ENCODE measurements at places on chromosomes 2 and 18.

GRCh38 chr2:190137561-190137960, 75.0 kb upstream of the MSTN start:
- peak; percentile 16 for DNase-seq

GRCh38 chr2:151614606-151615306, 119.5 kb downstream of the NEB start:
- DNase-seq = no peak

GRCh38 chr18:14925281-14925709, 177.3 kb downstream of the ANKRD30B start:
- DNase-seq = no peak

GRCh38 chr2:188403676-188404075, 112.0 kb downstream of the GULP1 start:
- no peak for DNase-seq

- no peak for DNase-seq
Measured at GRCh38 chr18:27778925-27779324, 398.0 kb downstream of the CDH2 start.

DNA sequence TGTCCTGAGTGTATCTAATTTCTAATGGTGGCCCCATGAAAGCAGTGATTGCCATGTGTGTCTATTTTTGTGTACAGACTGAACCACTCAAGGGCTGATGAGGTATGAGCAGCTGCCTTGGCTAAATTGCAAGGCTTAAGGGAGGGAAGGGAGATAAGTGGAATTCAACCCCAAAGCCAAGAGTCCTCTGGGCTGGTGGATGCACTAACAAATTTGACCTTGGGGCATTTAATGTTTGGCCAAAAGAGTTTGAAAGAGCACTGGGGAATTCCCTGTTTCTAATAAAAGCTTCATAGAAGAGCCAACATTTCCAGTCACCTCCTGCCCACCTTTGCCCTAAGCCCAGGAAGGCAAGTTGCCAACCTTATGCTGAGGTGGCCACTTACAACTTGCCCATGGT, 172.1 kb downstream of the SETBP1 start:
- DNase-seq = no peak

DNA sequence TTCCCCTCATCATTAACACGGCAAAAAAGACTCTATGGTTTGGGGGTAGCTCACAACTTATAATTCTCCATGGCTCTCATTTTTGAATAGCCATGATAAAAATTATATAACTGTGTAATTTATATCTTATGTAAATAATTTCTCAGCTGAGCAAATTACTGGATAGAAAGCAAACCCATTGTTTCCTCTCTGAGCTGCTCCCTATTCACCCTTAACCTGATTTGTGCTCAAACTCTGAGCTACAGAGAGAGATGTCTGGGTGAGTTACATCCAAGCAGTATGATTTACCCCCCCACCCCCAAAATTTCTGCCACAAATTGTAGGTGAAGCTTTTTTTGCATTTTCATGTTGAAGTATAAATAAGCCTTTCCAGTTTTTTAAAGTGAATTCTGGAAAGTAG, 123.7 kb downstream of the TFCP2L1 start:
- no peak for DNase-seq

DNA sequence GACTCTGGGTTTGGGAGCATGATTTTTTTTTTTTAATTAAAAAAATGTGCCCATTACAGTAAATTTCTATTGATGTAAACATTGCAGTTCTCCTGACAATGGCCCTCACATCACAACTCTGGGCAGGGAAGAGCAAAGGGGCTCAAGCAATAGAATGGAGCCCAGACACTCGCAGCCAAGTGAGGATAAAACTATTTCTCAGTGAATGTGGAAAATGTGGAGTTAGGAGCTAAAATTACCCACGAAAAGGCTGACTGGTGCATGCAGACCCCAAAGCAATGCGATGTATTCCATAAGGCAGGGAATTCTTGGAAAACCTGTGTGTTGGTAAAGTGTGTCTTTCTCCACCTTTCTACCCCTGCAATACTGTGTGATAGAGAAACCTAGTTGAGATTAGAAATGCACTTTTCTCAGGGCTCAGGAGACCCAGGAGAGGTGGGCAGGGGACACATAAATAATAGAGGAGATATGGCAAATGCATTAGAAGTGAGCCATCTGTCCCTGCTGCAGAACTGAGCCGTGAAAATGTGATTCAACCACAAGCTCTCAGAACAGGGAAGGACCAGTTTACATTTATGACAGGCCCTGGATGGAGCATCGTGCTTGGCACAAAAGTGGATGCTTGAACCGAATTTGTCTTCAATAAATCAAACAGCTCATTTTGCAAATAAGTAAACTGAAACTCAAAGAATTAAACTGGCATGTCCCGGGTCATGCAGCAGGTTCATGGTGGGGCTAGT, 100.1 kb downstream of the MYCN start:
- no peak for DNase-seq

GRCh38 chr2:174336501-174337336, 2.0 kb downstream of the SP9 start:
- no peak for DNase-seq

- DNase-seq = no peak
Measured at GRCh38 chr2:109422071-109422757, 191.6 kb downstream of the SEPTIN10 start.

- peak; percentile 85 for DNase-seq
Measured at GRCh38 chr2:101435001-101435862, 39.7 kb downstream of the RFX8 start.

GRCh38 chr2:18630941-18631340, 41.6 kb upstream of the NT5C1B start:
- no peak for DNase-seq

DNA sequence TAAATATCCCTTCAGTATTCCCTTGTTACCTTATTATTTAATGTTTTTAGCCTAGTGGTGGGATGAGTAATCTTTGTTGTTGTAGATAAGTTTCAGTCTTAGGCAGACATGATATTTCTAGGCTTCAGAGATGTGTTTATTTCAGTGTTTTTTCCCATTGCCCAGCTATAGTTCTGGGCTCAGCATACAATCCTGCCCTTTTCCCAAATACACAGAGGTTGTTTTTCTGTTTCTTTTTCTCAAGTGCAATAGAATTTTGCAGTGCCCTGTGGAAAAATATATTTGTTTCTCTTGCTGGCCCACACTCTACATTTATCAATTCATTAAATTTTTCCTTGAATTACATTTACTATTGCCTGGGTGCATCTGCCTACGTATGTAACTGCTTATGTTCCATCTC, 321.8 kb downstream of the KCNJ3 start:
- DNase-seq = no peak

GRCh38 chr2:162070228-162070936, 3.6 kb downstream of the DPP4 start:
- no peak for DNase-seq

- DNase-seq = no peak
Measured at GRCh38 chr18:4060427-4061281, 394.5 kb downstream of the DLGAP1 start.

DNA sequence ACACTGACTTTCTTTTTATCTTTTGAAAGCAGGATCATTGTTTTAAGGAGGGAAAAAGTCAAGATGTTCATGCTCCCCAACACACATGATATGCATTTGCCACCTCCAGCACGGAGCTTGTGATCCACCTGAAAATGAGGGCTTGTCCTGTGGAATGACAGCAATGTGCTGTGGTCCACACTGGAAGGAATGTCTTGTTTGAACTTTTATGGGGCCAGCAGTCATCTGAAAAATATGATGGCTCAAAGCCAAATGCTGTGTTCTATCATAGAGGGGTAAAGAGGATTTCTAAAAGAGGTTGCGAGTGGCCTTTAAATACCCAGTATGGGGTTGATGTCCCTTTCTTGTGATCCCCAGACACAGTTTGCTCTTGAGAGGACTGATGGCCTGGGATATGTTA, 226.5 kb upstream of the SPRED2 start:
- DNase-seq = no peak

- no peak for DNase-seq
Measured at GRCh38 chr2:223952280-223952968, 4.8 kb upstream of the MRPL44 start.

GRCh38 chr2:180990794-180991193, 10.4 kb downstream of the UBE2E3 start:
- no peak for DNase-seq

DNA sequence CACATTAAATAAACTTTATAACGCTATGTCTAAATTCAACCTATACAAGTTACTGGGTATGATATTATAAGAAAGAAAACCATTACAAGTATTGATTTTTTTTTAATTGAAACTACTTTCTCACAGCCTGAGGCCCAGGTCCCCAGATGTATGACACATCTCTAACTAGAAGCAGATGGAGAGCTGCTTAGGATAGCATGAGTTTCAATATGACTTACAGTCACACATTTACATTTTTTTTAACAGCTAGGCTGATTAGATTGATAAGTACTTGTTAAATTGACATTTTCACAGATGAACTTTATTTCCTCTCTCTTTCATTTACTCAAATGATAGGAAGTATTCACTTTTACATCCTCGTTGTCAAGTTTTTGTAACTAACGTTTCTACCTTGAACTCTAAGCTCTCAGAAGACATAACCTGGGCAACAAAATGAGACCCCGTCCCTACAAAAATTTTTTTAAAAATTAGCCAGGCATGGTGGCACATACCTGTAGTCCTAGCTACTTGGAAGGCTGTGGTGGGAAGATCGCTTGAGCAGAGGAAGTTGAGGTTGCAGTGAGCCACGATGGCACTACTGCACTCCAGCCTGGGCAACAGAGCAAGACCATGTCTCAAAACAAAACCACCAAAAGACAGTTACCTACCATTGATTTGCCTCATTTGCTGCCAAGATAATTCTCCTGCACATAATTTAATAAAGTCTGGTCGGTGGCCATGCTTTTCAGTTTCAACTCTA, 52.4 kb downstream of the STK39 start:
- DNase-seq = no peak

GRCh38 chr2:234951664-234952269, at the start of gene SH3BP4:
Gene SH3BP4 (plus strand): TSS chr2:234952017. CDS start chr2:235035003, 82,986 bp downstream.
- DNase-seq = peak; percentile 64

DNA sequence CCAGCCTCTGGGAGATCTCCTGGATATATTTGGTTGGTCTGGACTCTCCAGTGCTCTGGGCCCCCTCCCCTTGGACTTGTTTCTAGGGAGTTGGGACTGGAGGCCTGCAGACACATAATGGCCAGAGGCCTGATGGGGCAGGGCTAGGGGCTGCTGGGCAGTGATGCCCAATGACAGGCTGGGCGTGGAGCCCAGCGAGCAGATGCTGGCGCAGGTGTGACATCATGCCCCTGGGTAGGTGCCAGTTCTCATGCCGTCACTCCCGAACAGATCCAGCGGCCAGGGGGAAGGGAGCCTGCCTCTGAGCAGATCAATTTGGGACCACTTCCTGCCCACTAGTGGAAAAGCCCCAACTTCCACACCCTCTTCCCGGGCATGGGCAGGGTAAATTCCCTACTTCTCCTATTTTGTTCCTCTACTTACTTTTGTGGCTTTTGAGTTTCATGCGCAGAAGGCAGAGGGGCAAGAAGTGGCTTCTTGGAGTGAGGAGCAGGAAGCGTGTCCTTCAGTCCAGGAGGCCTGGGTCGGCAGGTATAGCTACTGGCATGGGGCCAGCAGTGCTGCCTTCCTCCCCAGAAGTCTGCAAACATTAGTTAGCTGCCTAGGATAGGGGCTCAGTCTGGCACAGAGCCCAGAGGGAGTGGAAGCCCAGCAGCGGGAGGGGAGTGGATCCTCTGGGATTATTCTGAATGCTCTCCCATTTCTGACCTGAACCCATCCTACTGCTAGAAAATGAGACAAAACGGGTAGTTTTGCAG, 6.1 kb downstream of the MPV17 start:
- no peak for DNase-seq

GRCh38 chr2:128436479-128437203, 118.0 kb upstream of the HS6ST1 start:
- no peak for DNase-seq

GRCh38 chr2:42092084-42092996, 44.5 kb downstream of the PKDCC start:
- DNase-seq = no peak

- no peak for DNase-seq
Measured at GRCh38 chr18:54945576-54946125, 13.6 kb downstream of the CCDC68 start.

GRCh38 chr2:173075781-173076580, at the start of gene MAP3K20:
Gene MAP3K20 (plus strand): TSS chr2:173075846. CDS start chr2:173091032, 15,186 bp downstream.
- peak; percentile 61 for DNase-seq

- DNase-seq = no peak
Measured at GRCh38 chr18:11989174-11989573, 7.9 kb downstream of the IMPA2 start.

GRCh38 chr2:117470311-117471095, 344.0 kb upstream of the DDX18 start:
- DNase-seq = no peak

- DNase-seq = no peak
Measured at GRCh38 chr18:59047321-59048047, 92.2 kb upstream of the SEC11C start.

DNA sequence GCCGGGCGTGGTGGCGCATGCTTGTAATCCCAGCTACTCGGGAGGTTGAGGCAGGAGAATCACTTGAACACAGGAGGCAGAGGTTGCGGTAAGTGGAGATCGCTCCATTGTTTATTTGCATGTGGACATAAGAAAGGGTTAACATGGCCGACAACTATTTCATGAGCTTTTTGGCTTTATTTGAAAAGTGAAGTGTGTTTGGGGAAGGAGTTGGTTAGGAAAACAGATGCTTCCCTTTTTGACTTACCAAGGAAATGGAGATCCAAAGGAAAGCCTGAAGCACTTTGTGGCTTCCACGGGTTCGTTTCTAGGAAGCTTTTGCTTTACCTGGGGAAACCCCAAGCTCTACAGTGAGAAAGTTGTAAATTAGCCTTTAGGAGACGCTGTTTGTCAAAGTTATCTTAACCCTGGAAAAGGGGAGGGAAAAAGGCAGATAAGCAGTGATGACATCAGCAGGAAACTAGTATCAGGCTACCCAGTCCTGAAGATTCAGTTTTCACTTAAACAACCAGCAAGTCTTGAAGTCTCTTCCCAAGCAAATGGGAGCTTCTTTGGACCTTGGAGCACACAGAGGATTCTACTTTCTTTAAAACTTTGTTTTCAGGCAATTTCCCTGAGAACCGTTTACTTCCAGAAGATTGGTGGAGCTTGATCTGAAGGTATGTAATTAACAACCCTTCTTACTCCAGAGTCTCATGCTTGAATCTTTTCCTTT, at the start of gene CASP10:
TSS of gene CASP10 (plus strand) at position 492 of the 715 bp plus-strand sequence. CDS start 2,637 bp downstream, outside the sequence.
- DNase-seq = no peak

- no peak for DNase-seq
Measured at GRCh38 chr2:39264733-39265132, 21.0 kb upstream of the CDKL4 start.

DNA sequence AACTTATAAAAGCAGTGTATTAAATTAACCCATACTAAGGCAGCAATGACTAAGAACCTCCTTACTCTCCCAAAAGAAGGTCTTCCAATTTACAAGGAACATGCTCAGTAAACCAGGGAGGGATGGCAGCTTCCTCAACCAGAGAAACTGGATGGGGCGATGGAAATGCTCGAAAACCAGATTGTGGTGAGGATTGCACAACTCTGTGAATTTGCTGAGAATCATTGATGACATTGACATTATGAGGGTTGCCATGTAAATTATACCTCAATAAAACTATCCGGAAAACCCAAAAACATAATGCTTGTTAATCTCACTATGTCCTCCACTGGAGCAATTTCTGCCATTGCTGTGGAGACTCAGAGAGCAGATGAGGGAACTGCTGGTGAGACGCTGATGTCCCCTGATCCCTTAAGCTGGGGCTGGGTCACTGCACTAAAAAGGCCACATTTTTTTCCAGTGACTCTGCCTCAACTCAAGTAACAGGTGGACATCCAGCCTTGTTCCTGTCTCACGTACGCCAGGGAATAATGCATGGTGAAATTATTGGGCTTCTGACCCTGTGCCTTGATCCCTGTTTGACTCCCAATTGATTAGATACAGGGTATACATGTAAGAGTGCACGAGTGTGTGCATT, 288.3 kb downstream of the CYP26B1 start:
- no peak for DNase-seq

All from fibroblast of skin of left quadriceps (primary cell).